ENCODE measurements at places on chromosomes 13 and 19.
A peak's percentile ranks its signal among the peaks of the same experiment; 100 is the strongest.

DNA sequence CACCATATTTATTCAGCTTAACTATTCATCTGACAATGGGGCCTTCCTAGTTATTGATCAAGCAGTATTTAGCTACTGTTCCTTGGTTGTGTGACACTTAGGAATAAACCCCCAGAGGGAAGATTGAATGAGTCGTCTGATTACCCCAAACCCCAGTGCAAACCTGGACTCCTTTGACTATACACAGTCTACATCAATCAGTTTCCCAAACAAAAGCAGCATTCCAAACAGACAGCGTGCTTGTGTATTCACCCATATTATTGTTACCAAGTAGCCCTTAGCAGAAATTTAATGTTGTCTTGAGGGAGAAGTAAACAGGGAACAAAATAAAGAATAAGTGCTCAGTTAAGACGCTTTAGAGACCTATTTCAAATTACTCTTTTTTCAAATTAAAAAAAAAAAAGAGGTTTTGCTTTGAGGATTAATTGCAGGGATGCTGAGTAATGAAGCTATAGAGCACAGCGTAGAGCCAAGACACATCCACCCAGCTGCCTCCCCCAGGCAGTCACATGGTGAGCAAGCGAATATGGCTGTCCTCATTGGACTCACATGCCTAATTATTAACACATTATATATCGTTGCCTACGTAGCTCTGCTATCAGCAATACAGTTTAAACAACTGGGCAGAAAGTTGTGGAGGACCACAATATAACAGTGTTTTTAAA, 14.7 kb upstream of the B3GLCT start:
- DNase-seq = no peak

GRCh38 chr19:2462635-2463421, 6.1 kb upstream of the LMNB2 start:
- no peak for DNase-seq

DNA sequence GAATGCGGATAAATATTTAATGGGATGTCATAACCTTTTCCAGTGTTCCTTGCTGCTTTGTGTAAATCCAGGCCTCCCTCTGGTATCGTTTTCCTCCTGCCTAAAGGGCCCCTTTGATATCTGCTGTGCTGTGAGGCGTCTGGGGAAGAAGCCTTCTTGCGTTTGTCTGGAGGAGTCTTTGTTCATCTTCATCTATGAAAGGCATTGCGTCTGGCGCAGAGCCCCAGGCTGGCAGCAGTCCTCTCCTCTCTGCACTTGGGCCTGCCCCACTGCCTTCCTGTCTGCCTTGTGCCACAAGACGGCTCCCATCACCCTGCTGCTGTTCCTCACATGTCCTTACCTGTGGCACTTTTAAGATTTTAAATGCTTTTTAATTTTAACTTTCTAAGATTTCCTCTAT, 9.8 kb downstream of the PROZ start:
- DNase-seq = no peak

DNA sequence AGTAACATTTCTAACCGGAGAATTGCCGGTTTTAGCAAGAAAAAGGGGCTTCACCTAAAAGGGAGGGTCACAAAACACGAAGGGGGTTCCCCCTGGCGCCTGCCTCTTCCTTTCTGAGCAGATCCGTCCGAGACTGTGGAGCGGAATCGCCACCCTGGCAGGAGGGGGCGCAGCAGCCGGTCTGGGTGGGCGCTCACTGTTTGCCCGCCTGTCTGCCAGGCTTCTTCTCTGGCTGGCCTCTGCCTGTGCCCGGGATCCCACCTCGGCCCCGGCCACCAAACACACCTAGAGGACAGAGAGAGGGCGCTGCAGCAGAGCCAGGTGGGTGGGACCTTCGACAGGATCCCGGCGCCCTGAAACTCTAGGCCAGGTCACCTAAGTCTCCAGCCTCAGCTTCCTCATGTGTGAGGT, 15.6 kb downstream of the LSM4 start:
- no peak for DNase-seq

- DNase-seq = no peak
Measured at GRCh38 chr13:66443926-66444325, 786.2 kb downstream of the PCDH9 start.

- DNase-seq = peak; percentile 18
Measured at GRCh38 chr13:45119469-45119990, 780 bp upstream of the GTF2F2 start.

DNA sequence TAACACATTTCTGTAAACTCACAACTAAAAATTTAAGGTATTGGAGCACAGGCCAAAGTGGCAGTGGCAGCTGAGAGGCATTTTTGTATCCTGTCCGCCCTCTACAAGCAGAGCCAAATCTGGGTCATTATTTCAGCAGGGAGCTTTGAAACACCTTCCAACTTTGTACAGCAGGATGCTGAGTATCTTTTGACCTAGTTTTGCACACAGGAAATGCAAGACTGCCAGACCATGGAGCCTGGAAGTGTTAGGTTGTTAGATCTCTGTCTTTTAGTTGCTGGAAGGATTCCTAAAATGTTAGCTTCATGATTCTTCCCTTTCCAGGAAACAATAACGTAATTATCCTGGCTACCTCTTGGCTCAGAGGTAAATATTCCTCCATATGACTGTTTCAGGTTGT, 148.6 kb upstream of the ATXN8OS start:
- DNase-seq = no peak

GRCh38 chr19:12527034-12527836, 24.0 kb downstream of the ZNF564 start:
- no peak for DNase-seq

GRCh38 chr19:41324231-41324702, 14.3 kb downstream of the CCDC97 start:
- no peak for DNase-seq

DNA sequence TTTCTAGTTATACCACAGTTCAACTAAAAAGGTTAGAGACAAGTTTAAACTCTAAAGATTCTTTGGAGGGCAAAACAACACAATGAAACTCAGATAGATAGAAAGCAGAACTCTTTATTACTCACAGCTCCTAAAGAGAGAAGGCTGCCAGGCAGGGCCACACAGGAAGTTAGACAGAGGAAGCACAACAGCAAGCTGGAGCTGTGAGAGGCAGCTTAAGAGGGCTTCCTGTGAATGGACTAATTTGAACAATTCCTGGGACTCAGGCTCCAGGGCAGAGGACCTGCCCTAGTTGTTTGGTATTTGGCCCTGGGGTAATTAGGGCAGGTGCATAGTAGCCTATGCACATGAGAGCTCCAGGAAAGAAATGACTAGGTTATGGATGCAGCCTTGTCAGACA, 803.6 kb downstream of the DIAPH3 start:
- no peak for DNase-seq

GRCh38 chr13:37617173-37617572, 18.6 kb upstream of the POSTN start:
- no peak for DNase-seq

DNA sequence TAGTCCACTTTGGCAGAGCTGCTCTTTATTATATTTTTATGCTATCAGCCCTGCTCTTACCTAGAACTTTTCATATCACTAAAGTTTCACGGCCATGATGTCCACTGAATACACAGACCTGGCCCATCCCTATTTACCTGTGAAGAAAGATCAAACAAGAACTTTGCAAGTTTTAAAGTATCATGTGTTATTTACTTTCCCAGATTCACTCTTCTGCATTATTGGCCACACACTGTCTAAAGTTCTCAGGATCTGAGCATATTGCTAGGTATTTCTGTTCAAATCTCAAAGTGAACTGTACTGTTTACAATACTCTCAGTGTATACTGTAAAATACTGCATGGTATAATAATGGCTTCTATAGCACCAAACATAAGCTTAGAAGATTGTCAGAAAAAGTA, 405.2 kb downstream of the KLF12 start:
- no peak for DNase-seq

DNA sequence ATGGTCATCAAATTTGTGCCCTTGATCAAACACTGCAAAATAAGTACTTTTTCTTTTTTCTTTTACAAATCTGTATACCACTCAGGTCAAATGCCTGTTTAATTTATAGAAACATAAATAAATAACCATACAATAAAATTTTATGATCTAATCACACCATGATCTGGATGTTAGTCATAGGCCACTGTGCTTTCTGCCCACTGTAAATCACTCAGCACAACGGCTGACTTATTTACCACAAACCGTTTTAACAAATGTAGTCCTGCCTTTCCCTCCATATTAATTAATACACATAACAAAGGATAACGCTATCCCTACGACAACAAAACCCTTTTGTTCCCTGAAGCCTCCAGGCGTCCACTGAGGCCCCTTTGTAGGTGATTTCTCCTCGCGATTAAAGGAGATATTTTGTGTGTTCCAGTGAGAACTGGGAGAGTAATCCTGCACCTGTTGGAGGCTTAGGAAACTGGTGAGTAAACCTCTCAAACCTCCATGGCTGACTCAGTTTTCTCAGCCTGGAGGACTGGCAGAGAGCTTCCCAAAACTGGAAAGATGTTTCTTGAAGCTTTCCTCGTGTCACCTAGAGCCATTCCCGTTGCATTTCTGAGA, 477.1 kb upstream of the SGCG start:
- no peak for DNase-seq

DNA sequence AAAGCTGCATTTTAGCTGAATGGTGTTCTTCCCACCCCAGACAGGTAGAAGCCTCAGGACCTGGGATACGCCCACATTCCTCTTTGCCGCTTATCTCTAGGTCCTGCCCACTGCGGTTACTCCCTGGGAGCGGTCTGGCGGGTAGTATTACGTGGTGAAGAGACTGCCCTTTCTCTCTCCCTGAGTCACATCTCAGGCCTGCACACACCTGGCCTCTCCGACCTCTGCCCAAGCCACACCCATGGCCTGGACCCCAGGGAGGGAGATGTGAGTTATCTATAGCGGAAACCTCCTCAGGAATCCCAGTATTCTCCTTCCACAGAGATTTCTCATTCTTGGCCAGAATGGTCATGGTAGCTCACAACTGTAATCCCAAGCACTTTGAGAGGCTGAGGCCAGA, 17.3 kb downstream of the RHPN2 start:
- no peak for DNase-seq

GRCh38 chr19:492091-492531, 4.2 kb upstream of the MADCAM1 start:
- DNase-seq = no peak

DNA sequence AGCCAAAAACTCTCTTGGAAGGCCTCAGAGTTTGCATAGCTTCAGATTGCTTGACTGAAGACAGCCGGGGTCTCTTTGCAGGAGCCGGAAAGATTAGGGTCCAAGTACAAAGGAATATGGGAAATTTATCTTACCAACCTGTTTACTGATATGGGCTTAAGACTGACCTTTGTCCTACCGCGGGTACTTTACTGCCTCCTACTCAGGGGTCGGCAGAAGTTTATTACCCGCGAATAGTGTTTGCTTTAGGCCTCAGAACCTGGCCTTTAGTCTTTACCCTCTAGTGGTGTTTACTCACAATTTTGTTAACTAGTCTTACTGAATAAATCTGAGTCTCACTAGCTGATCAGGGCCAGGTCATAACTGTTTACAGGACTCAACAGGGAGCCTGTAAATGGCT, 765.4 kb upstream of the SPRY2 start:
- DNase-seq = no peak

DNA sequence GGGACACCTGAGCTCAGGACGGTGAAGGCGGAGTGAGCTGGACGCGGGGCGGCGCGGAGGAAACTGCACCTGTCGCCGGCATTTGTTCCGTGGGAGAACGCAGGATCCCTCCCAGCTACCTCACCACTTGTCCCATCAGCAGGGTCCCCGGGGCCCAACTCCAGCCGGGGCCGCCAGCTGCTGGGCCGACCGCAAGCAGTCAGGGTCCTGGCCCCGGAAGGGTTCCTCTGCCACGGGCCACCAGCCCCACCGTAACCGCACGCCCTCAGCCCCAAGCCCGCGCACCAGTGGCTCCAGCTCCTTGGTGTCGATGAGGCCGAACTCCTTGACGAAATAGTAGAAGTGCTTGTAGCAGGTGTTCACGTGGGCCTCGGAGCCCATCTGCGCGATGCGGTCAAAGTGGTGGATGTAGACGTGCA, 19.6 kb downstream of the MOB3A start:
- DNase-seq = no peak

- DNase-seq = no peak
Measured at GRCh38 chr13:23386533-23386932, 47.0 kb downstream of the SACS start.

- no peak for DNase-seq
Measured at GRCh38 chr19:31350693-31351055, 1.4 kb upstream of the TSHZ3 start.

GRCh38 chr13:39897636-39898035, 242.2 kb downstream of the COG6 start:
- DNase-seq = no peak

DNA sequence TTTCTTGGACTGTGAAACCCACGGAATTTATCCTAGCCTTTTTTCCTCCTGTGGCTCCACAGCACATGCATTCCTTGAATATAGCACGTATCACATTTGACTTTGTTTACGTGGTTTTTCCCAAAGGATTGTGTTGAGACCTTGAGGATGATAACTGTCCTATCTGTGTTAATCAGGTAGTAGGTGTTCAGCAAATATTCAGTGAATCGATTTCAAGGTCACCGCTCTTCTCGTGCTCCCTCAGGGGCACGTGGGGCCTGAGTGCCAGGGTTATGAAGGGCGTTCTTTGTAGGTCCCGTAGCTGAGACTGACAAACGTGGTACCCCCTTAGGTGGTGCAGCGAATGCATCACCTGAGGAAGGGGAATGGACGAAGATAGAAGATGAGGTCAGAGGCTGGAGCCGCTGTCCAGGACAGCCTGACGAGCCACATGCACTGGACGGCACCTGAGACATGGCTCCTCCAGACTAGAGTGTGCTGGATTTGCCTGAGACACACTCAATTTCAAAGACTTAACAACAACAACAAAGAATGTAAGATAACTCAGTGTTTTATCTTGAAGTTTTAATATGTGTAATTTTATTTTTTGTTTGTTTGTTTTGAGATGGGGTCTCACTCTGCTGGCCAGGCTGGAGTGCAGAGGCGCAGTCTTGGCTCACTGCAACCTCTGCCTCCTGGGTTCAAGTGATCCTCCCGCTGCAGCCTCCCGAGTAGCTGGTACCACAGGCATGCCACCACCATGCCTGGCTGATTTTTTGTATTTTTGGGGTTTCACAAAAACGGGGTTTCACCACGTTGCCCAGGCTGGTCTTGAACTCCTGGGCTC, 131.2 kb upstream of the RNF113B start:
- DNase-seq = no peak

DNA sequence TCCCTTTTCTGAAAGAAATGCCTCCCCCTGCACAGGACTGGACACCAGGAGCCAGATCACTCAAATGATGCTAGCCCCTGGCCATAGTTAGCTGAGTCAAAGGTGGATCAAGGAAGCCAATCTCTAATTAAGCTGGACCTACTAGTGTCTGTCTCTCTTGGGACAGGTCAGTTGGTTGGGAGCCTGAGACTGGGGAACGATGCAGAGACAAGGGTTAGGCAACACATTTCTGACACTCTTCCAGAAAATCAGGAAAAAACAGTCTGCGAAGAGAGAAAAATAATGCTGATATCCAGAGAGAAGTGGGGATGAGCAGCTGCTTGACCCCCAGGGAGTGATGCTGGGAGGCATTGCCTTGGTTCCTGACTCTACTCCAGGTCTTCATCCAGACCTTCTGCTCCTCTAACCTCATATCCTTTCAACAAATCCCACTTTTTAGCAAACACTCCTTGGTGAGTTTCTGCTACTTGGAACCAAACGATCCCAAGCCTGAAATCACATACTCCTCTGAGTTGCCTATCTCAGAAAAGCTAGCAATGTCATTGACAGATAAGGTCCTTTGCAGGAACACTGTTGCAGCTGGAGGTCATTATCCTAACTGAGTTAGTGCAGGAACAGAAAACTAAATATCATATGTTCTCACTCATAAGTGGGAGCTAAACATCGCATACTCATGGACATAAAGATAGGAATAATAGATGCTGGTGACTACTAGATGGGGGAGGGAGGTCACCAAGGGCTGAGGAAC, 369.7 kb downstream of the COG6 start:
- DNase-seq = no peak

Data from stimulated activated CD8-positive, alpha-beta memory T cell treated with anti-CD3 and anti-CD28 coated beads, Interleukin-2, amount 100 ng/mL, for 48 hours (primary cell).